ENCODE measurements at places on chromosomes 7 and 10.

DNA sequence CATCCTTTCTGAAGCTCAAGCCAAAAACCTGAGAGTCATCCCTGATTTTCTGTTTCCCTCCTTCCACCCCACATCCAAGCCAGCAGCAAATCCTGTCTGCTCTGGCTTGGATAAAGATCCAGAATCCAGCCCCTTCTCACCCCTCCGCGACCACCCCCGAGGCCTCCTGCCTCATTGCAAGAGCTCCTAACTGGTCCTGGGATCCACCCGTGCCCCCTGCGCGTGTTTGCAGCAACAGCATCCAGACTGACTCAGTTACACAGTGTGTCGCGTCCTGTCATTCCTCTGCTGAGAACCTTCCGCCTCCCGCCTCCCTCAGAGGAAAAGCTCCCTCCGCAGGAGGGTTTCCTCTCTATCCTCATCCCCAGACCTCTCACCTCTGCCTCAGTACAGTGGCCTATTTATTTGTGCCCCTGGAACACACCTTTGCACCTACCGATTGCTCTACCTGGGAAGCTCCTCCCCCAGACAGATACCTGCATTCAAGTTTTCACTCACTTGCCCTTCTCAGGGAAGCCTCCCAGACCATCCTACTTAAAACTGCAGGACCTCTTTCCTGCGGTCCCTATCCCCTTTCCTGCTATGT is 21.6 kb upstream of the GRID1 start:
- DNase-seq: no peak

- DNase-seq: no peak
Observed at GRCh38 chr7:30584415-30584814, 10.3 kb upstream of the GARS1 start.

- DNase-seq: no peak
Observed at GRCh38 chr10:4843525-4844180, 17.6 kb downstream of the AKR1E2 start.

GRCh38 chr10:124558339-124559321 is 97.0 kb downstream of the LHPP start:
- no peak for DNase-seq

GRCh38 chr7:16727736-16728135 is 25.8 kb upstream of the TSPAN13 start:
- DNase-seq: no peak

- DNase-seq: no peak
Observed at GRCh38 chr7:15848362-15848761, 161.9 kb upstream of the MEOX2 start.

- no peak for DNase-seq
Observed at GRCh38 chr7:84043661-84044191, 150.9 kb downstream of the SEMA3A start.

DNA sequence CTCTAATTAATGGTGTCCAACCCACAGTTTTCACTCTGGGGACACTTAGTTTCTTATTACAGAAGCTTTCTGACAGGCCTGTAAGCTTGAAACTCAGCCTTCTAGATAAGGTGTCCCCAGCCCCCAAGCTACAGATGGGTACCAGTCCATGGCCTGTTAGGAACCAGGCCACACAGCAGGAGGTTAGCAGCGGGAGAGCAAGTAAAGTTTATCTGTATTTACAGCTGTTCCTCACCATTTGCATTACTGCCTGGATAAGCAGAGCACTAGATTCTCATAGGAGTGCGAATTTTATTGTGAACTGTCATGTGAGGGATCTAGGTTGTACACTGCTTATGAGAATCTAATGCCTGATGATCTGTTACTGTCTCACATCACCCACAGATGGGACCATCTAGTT is 93.7 kb downstream of the TMEM26 start:
- DNase-seq: no peak

GRCh38 chr7:23956772-23957576 is 247.0 kb downstream of the STK31 start:
- DNase-seq: no peak
